ENCODE measurements at places on chromosomes 7 and 10.

GRCh38 chr7:158613481-158613880 is 25.9 kb upstream of the PTPRN2 start:
- DNase-seq: no peak

DNA sequence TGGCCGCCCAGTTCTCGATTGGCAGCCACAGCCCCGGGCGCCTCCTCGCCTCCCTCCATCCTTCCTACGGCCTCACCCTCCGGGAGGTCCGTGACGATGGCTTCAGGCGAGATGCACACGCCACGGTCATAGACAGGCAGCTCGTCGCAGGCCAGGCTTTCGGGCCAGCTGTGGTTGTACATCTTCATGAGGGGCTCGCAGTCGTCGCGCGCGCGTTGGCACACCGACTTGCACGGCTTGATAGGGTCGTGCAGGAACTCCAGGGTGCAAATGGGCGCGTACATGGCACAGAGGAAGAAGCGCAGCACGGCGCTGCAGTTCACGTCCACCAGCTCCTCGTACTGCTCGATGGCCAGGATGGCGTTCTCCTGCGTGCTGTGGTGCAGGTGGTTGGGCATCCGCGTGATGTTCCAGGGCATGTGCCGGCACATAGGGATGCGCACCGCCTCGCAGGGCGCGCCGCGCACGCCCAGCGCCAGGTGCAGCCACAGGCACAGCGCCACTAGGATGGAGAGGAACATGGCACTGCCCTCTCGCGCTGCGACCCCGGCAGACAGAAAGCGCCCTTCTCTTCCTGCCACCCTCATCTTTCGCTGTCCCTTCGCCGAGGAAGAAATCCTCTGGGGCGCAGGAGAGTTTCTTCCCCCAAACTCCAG is 472 bp downstream of the SFRP4 start:
- DNase-seq: peak; percentile 14

DNA sequence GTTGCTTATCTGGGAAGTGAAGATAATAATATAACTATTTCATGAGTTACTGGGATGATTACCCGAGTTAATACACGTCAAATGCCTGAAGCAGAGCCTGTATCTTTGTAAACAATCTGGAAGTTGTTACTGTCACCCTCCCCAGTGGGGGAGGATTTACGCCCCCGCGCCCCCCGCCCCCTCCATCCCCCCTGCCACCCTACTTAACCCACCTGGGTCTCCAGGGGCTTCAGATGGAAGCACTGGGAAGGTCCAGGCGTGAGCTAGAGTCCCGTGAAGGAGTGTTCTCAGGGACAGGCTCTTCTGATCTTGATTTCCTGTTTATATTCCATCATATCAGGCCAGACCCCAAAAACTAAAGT is 691 bp upstream of the PPA1 start:
- DNase-seq: no peak

GRCh38 chr7:110507832-110508231 is 583.1 kb upstream of the LRRN3 start:
- no peak for DNase-seq

- no peak for DNase-seq
Measured at GRCh38 chr10:69453795-69454194, 2.5 kb downstream of the TSPAN15 start.

GRCh38 chr10:84542522-84543490 is 214.4 kb downstream of the CCSER2 start:
- no peak for DNase-seq

DNA sequence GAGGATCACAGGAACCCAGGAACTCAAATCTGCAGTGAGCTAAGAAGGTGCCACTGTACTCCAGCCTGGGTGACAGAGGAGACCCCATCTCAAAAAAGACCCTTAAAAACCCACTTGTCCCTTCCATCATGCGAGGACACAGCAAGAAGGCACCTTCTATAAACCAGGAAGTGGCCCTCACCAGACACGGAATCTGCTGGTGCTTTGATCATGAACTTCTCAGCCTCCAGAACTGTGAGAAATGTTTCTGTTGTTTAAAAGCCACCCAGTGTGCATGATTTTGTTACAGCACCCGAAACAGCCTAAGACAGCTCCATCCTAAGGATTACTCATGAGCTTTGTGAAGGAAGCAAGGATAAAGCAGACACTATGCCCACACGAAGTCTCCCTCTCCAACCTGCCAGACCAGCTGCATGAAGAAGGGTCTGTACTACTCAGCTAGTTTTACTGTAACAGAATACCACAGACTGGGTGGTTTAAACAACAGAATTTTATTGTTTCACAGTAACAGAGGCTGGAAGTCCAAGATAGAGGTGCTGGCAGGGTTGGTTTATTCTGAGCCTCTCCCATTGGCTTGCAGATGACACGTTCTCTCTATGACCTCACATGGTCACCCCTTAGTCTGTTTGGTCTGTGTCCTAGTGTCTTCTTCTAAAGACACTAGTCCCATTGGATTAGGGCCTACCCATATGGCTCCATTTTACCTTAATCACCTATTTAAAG is 13.7 kb downstream of the VIM start:
- no peak for DNase-seq
